ENCODE measurements at places on chromosomes 11 and 22.

GRCh38 chr11:71269603-71270511 lies 17.5 kb upstream of the SHANK2 start:
- DNase-seq = no peak

GRCh38 chr22:46003271-46004091 lies 26.5 kb upstream of the WNT7B start:
- no peak for DNase-seq

DNA sequence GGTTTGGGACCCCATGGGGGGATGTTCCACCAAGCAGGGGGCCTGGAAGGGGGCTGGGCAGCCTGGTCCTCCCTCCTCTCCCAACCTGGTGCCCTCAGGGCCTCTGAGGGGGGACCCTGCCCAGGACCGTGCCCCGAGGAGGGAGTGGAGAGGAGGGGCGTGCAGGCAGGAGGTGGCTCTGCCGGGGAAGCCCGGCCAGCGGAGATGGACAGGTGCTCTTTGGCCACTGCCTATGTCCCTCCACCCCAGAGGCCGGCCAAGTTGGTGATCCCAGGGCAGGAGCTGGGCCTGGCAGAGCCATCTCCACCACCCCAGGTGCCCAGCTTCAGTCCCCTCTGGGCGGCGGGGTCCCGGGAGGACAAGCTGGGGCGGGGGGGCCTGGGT lies 2.4 kb downstream of the MUC2 start:
- DNase-seq = no peak

GRCh38 chr22:19795617-19796008 lies 35.0 kb downstream of the TBX1 start:
- no peak for DNase-seq

GRCh38 chr22:40716116-40716515 lies 36.8 kb downstream of the MCHR1 start:
- DNase-seq = no peak
